GM23248 (cell line): ENCODE measurements at places on chromosomes 16 and 17.

- H3K4me1 ChIP-seq: peaks cover 16% of the 10 kb centered on the region; the same call in 1 of the 2 replicates
- no peak for DNase-seq
Observed at GRCh38 chr17:81922566-81923301, 4.8 kb upstream of the SIRT7 start.

GRCh38 chr17:83132251-83133081, 53.1 kb downstream of the METRNL start:
- no peaks in the 10 kb centered on the region for H3K36me3 ChIP-seq
- H3K27me3 ChIP-seq: no peaks in the 10 kb centered on the region
- H3K4me1 ChIP-seq: no peaks in the 10 kb centered on the region
- DNase-seq: no peak

DNA sequence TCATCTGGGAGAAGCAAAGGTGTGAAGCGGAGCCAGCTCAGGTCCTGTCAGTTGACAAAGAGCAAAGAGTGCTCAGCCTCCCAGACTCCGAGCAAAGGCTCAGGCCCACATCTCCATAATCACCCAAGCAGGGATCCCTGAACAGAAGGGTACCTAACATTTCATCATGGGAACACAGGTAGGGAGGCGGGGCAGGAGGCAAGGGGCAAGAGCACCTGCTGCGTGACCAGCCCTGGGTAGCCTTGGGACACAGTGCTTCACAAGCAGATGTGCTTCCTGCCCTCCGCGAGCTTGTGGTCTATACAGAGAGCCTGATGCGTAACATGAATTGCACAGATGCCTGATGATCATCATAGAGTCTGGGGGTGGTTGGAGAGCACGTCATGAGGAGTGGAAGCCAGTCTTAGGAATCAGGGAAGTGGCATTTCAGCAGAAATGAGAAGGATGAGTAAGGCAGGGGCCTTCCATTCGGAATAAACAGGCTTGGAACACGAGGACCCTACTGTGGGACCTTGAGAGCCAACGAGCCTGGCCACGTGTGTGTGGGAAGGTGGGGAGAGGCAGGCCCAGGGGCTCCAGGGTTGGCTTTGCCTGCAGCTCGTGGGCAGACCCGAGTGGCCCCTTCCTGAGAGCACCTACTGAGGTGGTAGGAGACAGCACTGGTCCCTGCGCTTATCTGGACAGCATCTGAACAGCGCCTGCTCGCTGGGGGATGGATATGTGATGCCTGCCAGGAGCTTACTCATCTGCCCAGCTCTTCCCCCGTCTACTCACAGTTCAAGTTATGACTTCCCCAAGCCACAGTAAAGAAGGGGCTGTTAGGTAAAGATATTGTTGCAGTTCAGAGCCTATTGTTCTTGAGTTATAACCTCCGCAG, 125.8 kb downstream of the CCDC182 start:
- no peaks in the 10 kb centered on the region for H3K36me3 ChIP-seq
- no peak overlapping the region for H3K27ac ChIP-seq
- DNase-seq: peak; percentile 72
- no peaks in the 10 kb centered on the region for H3K27me3 ChIP-seq
- H3K4me3 ChIP-seq: no peak overlapping the region

DNA sequence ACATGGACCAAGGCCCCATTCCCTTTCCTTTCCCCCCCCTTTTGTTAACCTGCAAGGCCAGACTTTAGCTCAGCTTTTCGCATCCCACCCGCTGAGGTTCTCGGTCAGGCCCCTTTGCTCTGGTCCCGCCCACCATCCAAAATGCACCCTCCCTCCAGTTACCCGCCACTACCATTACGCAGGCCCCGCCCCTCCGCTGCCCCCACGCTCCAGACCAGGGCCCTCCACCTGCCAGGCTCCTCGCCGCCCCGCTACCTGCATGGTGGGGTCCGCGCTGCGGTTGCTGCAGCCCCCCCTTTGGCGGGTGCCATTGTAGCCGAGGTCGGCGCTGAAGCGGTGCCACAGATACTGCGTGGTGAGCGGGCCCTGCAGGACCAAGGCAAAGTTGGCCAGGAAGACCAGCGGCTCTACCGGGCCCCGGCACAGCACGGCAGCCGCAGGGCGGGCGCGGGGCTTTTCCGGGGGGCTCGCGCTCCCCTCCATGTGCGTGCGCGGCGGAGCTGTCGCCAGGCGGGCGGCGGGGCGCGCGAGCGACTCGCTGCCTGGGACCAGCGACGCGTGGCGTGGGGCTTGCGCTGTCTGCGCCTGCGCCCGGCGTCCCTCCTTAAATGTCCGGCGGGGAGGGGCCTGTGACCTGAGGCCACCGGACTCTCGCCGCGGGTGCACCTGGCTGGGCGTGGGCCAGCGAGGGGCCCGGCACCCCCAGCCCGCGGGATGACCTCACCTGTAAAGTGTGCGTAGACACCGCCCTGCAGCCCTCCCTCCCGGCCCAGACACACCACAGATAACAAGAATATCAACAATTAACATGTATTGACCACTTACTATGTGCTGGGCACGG, at the start of gene SLC46A1:
TSS of gene SLC46A1 (minus strand) at position 581 of the 841 bp plus-strand sequence. CDS start at position 483, 98 bp downstream.
- H3K4me1 ChIP-seq: no peaks in the 10 kb centered on the region
- H3K27me3 ChIP-seq: 0 out of 2 replicates have a peak, but pooled peaks cover 10% of the 10 kb centered on the region
- H3K4me3 ChIP-seq: peak within 1 kb of the TSS; percentile 85
- no peaks in the 10 kb centered on the region for H3K36me3 ChIP-seq

- H3K27ac ChIP-seq: no peak overlapping the region
- no peaks in the 10 kb centered on the region for H3K27me3 ChIP-seq
- DNase-seq: no peak
Observed at GRCh38 chr17:17491546-17491988, 4.6 kb downstream of the RASD1 start.

DNA sequence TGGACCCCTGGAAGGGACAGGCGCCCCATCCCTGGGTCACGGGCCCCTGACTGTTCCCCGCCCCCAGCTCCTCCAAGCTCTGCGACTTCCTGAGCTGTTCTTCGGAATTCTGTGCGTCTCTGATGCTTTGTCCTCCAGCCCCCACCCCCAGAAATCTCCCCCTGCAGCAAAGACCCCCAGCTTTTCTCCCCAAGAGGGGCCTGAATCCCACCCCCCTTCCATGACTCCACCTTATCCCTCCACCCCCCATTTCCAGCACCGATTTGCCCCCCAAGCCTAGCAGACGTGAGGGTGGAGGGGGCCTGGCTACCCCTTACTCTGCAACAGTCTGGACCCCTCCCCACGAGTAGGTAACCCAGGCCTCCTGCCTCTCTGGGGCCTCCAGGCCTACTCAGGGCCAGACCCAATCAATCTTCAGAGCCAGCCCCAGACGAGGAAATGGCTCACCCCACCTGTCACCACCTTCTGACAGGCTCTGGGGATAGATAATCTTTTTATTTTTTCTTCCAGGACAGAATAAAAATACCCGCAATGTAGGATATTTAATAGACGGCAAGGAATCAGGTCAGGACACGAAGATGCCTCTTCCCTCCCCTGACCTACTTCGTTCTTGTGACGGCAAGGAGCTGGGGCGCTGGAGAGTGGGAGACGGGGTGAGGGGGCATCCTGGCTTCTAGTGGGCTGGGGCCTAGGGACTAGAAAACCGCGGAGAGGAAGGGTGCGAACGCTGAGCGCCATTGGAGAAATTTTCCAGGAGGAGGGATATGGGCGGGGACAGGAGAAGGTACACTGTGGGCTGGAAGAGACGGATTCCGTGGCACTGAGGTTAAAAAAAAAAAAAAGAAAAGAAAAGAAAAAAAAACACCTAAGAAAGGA, 744 bp upstream of the PLXDC1 start:
- H3K4me3 ChIP-seq: peak overlapping the region; percentile 99
- H3K36me3 ChIP-seq: no peaks in the 10 kb centered on the region
- no peaks in the 10 kb centered on the region for H3K4me1 ChIP-seq
- no peak overlapping the region for H3K27ac ChIP-seq
- no peaks in the 10 kb centered on the region; the same call in 1 of the 2 replicates for H3K27me3 ChIP-seq
- DNase-seq: no peak

GRCh38 chr16:586645-587590, 2.9 kb upstream of the RAB40C start:
- 0 out of 2 replicates have a peak, but pooled peaks cover 5% of the 10 kb centered on the region for H3K4me1 ChIP-seq
- no peaks in the 10 kb centered on the region for H3K36me3 ChIP-seq
- H3K27ac ChIP-seq: no peak overlapping the region
- peak; percentile 27 for DNase-seq
- no peak overlapping the region for H3K4me3 ChIP-seq

DNA sequence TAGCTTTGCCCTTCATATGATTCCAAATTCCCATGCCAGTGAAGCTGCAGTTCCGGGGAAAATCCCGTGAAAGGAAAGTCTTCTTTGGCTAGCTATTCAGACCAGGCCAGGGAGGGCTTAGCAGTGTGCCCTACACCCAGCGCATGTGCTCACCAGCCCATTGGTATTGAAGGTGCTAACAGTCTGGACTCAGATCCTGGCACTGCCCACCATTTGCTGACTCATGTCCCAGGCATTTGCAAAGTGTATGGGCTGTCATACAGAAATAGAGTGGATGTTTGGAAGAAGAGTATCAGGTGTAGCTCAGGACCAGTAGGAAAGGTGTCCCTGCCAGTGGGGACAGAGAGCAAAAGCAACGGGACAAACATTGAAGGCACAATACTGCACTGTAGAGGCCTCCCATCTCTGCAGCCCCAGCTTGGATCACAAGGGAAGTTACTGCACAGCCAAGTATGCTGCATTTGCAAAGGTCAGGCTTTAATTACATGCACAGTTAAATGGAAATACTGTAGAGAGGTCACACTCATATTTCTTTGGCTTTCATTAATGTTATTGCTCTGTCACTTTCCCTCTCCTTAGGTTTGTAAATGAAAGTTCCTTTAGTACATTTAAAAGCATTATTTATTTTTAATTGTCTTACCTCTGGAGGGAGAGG, 220.0 kb downstream of the IRX3 start:
- H3K27me3 ChIP-seq: no peaks in the 10 kb centered on the region
- peak; percentile 12 for DNase-seq
- no peaks in the 10 kb centered on the region for H3K36me3 ChIP-seq
- no peaks in the 10 kb centered on the region for H3K4me1 ChIP-seq
- no peak overlapping the region for H3K27ac ChIP-seq

DNA sequence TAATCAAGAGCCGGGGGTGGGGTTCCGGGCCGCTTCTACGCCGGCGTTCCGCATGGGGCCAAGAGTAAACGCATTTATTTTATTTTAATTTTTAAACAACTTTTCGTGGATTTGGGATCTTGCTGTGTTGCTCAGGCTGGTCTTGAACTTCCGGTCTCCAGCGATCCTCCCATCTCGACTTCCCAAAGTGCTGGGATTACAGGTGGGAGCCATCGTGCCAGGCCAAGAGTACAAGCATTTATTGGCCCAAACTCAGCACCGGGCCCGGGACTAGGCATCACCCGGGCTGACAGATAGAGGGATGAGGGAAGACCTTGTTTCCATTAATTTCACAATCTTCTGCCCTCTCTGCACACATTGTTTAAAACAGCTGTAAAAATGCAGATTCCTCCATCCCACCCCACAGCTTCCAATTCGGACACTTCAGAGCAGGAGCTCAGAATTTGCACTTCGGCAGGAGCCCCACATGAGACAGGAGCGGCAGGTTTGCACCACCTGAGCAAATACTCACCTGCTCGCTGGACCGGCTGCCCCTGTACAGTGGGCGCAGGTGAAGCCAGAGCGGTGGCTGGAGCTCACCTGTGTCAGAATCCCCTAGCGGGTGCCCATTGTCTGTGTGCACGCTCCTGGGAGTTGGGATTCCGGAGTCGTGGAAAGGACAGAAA, 663 bp upstream of the GINS2 start:
- peaks cover 11% of the 10 kb centered on the region; the same call in 1 of the 2 replicates for H3K27me3 ChIP-seq
- H3K27ac ChIP-seq: no peak overlapping the region
- DNase-seq: peak; percentile 10
- H3K4me3 ChIP-seq: peak overlapping the region; percentile 65
- H3K36me3 ChIP-seq: no peaks in the 10 kb centered on the region

DNA sequence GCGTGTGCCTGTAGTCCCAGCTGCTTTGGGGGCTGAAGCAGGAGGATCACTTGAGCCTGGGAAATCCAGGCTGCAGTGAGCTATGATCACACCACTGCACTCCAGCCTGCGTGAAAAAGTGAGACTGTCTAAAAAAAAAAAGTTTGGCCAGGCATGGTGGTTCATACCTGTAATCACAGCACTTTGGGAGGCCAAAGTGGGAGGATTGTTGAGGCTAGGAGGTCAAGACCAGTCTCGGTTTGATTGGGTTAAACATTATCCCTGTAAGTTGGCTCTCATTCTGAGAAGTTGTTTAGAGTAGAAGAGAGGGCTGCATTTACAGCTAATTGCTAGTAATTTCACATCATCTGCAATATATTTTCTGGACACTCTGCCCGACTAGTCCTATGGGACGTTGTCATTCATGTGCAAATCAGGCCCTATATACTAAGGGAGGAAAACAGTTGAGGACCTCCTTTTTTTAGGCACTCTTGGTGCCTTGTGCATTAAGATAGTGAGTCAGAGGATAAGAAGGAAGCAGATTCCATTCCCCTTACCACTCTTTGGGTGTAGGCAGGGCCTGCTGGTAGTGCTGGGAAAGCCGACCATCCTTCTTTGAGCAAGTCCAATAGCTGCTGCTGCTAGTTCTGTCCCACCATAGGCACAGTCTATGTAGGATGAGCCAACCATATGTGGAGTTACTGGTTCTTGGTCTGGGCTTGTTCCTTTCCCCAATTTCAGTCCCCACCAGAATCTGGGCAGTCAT, 18.7 kb downstream of the HMOX2 start:
- DNase-seq: peak; percentile 83
- H3K4me1 ChIP-seq: peaks cover 34% of the 10 kb centered on the region
- no peak overlapping the region for H3K4me3 ChIP-seq
- H3K36me3 ChIP-seq: no peaks in the 10 kb centered on the region

DNA sequence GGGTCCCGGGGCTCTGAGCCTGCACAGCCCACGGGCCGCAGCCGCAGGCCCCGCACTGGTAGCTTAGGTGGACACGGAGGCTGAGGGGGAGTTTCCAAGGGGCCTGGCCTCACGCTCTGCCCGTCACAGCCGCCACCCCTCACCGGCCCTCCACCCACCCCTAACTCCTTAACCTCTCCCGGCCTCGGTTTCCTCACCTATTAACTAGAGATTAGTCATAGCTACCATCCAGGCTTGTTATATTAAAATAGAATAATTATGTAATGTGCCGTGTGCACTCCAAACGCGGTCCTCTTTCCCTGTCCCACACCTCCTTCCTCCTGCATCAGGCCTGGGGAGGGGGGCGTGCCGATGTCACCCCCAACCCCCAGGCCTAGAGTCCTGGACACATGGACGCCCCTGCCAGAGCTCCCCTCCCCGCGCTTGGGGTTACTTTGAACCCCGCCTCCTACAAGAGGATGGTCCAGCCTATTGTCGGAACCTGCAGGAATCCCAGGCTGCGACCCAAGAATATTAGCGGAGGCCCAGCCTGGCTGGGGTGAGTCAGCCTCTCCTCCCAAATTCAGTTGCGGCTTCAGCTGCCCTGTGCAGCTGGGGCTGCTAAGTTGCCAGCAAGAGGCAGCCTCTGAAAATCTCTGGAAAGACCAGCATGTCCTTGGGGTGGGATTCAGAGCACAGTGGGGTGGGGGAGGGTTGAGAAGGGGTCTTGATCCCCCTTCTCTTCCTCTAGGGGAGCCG, 17.3 kb downstream of the SOCS3 start:
- peak overlapping the region; percentile 99 for H3K27ac ChIP-seq
- peaks cover 22% of the 10 kb centered on the region for H3K4me1 ChIP-seq
- no peaks in the 10 kb centered on the region for H3K36me3 ChIP-seq
- peak; percentile 97 for DNase-seq
- peak overlapping the region; percentile 64 for H3K4me3 ChIP-seq

- no peaks in the 10 kb centered on the region for H3K36me3 ChIP-seq
- H3K4me1 ChIP-seq: no peaks in the 10 kb centered on the region
- H3K4me3 ChIP-seq: no peak overlapping the region
- no peaks in the 10 kb centered on the region for H3K27me3 ChIP-seq
- no peak for DNase-seq
- H3K27ac ChIP-seq: no peak overlapping the region
Observed at GRCh38 chr16:75052481-75053202, 53.8 kb downstream of the ZNRF1 start.
